ENCODE measurements at places on chromosomes 7 and 10.

DNA sequence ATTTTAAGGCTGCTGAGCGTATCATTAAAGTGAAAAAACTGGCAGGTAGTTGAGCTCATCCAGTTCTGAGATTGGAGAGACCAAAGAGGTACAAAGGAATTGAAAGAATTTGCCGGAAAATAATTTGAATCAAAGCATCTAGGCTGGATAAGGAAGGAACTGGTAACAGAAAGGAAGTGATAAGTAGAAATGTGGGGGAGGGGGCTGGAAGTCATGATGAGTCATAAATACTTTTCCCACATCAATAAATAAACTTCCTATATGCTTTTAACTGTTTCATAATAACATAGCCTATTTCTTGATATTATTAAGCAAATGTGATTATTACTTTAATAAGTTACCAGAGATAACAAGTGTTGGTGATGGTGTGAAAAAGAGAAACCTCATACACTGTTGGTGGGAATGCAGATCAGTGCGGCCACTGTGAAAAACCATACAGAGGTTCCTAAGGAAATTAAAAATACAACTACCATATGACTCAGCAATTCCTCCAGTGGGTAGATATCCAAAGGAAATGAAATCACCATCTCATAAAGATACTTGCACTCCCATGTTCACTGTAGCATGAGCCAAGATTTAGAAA is 27.0 kb downstream of the ZNF438 start:
- peak; percentile 79 for DNase-seq

DNA sequence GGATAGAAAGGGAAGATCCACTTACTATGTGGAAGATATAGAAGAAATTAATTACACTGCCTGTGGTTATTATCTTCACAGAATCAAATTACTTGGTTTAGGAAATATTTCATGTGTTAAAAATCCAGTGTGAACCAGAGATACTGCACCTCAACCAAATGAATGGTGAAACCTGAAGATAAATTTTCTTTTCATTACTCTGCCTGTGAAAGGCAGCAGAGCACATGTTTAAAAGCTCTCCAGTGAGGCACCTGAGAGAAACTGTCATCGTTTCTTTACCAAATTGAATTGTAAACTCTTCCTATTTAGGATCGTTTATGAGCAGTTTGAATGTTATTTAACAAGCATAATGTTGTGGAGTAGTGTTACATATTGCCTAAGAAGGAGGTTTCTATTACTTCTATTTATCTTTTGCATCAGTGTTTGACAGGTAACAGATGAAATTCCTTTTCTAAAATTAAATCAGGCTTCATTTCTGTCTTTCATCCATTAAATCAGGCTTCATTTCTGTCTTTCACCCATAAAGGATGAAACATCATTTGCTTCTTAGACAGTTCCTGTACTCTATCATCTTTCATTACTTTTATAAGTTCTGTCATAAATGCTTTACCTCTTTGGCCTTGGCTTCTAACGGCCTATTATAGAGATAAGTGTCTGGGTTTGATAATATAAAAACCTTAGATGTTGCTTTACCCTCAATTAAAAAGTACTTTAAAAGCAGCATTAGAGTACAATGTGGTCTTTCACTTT is 266.6 kb downstream of the NXPH1 start:
- DNase-seq = no peak

GRCh38 chr10:69057951-69058297 is 30.0 kb upstream of the SRGN start:
- no peak for DNase-seq

GRCh38 chr10:98168147-98168546 is 33.7 kb downstream of the R3HCC1L start:
- DNase-seq = no peak

- DNase-seq = no peak
These were observed 22.6 kb upstream of the PRKCQ start for GRCh38 chr10:6602700-6603084.

- no peak for DNase-seq
These were observed 65.6 kb downstream of the MKI67 start for GRCh38 chr10:128060341-128061250.

DNA sequence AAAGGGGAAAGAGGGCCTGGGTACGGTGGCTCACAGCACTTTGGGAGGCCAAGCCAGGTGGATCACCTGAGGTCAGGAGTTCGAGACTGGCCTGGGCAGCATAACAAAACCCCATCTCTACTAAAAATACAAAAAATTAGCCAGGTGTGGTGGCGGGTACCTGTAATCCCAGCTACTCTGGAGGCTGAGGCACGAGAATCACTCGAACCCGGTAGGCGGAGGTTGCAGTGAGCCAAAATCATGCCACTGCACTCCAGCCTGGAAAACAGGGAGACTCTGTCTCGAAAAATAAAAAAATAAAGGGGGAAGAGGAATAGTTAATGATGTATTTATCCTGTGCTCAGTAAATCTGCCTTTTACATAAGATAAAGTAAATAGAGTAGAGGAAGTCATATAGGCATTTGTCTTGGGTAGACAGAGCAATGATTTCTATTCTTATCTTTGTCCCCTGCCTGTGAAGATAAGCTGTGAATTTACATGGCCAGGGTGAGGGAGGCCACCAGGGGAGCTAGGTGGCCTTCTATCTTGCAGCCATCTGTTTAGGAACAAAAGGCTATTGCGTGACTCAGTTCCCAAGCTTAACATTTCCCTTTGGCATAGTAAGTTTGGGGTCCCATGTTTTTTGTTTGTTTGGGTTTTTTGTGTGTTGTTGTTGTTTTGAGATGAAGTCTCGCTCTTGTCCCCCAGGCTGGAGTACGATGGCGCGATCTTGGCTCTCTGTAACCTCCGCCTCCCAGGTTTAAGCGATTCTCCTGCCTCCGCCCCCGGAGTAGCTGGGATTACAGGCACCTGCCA is 73.2 kb upstream of the GTF2I start:
- DNase-seq = no peak

GRCh38 chr10:13315361-13315760 is 15.5 kb upstream of the PHYH start:
- no peak for DNase-seq

- no peak for DNase-seq
These were observed 684.9 kb downstream of the SORCS1 start for GRCh38 chr10:106479636-106480035.

DNA sequence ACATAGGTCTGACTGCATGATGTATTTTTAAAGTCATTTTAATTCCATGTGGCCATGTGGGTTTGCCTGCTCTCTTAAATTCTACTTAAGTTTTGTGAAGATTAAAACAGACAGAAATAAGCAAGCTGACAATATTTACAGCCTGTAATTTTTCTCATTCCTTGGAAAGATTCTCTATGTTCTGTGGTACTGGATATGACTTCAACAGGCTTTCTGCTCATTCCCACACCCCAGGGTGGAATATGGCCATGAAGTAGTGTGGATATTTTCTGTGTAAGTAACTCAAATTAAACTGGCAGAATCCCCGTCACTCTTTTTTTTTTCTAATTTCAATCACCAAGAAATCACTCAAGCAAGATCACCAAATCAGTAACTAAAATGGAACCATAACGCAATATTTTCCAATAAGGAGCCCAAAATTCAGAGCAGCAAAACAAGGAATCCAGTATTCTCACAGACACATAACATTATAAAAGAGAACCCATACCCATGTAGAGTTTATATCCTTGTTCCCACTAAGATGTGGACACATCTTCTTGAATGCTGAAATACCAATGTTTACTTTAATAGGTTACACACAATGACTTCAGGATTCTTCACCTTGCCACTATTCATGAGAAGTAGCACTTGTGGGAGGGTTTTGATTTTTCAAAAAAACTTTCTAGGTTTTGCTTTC is 5.7 kb downstream of the HOXA5 start:
- no peak for DNase-seq

DNA sequence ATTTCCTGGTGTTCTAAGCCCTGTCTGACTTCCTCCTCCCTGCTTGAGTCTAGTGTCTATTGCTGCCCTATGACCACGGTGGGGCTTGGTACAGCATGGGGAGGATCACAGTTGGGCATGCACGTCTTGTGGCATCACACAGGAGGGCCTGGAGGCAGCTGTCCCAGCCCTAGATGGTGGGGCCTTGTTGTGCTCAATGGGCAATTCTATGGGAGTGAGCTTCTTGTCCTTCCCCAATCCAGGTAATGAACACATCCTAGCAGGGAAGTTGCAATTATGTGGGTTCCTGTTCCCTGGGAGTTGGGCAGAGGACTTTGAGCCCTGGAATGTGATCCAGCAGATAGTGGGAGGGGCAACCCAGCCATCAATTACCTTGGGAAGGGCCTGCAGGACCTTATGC is 10.8 kb upstream of the FAM3C start:
- no peak for DNase-seq

DNA sequence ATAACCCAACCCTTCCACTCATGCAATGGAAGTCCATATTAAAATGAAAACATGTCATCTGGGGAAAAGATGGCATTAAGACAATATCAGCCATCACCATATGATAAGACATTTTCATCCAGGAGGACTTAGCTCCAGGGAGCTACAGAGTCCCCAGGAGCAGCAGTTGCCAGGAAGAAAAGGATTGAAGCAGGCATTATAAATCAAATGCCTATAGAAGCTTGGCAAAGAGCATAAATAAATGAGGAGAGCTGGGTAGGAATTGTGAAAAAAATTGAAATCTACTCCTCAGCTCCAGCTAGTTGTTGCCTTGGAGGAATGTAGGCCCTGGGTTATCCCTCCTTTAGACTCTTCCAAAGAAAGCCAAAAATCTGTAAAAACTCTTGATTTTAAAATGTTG is 42.5 kb downstream of the FAM13C start:
- DNase-seq = no peak

- peak; percentile 3 for DNase-seq
These were observed 556.2 kb downstream of the LRMDA start for GRCh38 chr10:75987616-75988015.

DNA sequence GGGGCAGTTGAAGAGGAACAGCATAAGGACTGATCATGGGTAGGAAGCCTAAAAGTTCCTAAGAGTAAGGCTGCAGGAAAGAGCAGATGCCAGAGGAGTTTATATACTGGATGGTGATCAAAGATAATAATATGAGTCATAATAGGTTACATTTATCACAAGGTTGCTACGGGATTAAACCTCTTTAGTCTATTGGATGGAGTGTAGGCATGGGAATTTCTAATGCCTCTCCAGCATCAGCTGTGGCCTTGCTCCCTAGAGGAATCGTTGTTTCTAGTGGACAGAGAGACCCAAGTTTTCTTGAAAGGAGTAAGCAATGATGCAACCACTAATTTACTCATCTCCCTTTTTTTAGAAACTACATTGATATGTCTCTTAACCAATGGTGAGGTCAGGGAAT is 213.4 kb downstream of the GPR37 start:
- DNase-seq = no peak

GRCh38 chr10:44558521-44558920 is 173.6 kb upstream of the CXCL12 start:
- no peak for DNase-seq

GRCh38 chr10:47207894-47208469 is 92.0 kb upstream of the GDF10 start:
- DNase-seq = peak; percentile 2

DNA sequence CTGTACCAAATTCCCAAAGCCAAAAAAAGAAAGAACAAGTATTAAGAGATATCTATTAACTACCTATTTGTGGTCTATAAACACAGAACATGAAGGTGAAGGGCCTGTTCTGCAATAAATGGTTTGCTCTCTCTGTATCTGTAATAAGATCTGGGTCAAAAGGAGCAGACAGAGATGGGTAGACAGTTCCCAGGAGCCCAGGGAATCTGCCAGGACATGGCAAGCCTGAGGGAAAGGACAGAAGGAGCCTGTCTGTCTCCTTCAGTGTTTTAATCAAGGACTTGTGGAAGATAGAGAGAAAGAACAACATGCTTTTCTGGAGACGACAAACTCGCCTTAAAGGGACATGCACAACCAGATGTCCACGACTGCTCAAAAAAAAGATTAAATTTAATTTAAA is 165.7 kb downstream of the ELMO1 start:
- no peak for DNase-seq

DNA sequence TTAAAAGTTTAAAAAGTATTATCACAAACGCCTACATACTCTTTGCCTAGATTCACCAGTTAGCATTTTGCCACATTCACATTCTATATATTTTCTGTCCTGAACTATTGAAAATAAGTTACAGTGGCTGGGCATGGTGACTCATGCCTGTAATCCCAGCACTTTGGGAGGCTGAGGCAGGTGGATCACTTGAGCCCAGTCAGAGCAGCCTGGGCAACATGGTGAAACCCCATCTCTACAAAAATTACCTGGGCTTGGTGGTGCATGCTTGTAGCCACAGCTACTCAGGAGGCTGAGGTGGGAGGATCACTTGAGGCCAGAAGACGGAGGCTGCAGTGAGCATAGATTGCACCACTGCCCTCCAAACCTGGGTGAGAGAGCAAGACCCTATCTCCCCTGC is 5.3 kb downstream of the ARPC1A start:
- DNase-seq = no peak

- DNase-seq = no peak
These were observed 121.7 kb upstream of the TRIM24 start for GRCh38 chr7:138338361-138338760.

DNA sequence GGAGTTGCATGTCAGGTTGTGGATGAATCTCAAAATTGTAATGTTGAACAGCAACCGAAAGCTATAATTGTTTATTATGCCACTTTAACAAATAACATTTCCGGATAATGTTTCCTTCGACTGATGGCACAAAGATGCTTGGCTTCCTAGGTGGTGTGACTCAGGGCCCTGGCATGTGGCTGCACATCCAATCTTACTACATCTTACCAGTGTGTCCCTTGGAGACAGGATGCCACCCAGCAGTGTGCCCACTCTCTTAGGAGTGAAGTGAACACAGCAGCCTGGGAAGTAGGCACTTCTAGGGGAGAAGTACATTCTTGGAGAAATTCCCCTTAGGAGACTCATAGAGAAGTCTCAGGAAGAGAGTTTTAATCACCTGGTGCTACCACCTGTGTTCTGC is 33.0 kb upstream of the GPR26 start:
- DNase-seq = no peak

- DNase-seq = no peak
These were observed 411.4 kb downstream of the PAXIP1 start for GRCh38 chr7:154591544-154591943.

DNA sequence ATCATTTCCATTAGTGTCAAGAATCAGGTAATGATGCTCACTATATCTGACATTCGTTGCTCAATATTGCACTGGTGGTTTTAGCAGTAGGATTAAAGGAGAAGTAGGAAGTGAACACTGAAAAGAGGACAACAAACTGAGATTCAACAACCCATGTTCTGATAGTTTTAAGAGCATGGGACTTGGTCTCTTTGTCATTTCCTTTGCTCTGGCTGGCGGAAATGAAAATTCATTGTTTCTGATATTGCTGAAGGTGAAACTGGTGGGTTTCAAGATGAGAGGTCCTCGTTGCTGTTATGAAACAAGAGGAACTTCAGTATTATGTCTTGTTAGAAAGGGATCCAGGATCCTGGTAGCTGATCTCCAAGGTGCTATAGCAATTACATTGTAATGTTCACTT is 129.0 kb downstream of the DNAH11 start:
- peak; percentile 26 for DNase-seq

GRCh38 chr10:120732643-120733313 is 118.4 kb upstream of the WDR11 start:
- no peak for DNase-seq

GRCh38 chr10:34698979-34699378 is 116.1 kb downstream of the PARD3 start:
- no peak for DNase-seq

Measured in inflammatory macrophage treated with lipopolysaccharide for 4 hours (primary cell).